NCI-H1436 treated with DMSO at 0.1 percent for 48 hours (cell line): ENCODE measurements at places on chromosomes 1 and 21.

DNA sequence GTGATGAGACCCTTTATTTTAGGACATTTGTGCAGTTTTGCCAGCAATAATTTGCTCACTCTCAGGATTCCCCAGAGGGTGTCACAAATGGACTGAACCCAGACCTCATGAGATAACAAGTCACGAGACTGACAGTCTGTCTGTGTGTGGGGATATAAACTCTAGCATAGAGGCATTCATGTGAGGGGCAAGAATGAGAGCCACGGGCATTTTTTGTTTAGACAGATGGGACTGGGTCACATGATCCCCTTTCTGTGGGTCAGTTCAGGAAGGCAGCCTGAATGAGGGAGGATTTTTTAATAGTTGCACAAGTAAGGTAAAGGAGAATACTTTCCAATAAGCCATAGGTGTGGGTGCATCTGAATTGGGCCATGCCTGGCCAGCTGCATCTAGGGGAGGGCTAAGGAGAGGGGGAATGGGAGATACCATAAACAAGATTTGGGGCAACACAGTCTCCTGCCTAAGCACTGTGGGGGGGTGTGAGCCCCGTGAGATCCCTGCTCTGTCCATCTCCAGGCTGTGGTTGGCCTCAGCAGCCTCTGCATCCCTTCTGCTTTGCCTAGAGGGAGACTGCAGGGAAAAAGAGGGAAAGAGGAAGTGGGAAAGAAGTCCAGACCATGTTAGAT lies 66.6 kb downstream of the NAV1 start:
- no peak for DNase-seq

GRCh38 chr1:226401355-226402303 lies 6.3 kb downstream of the PARP1 start:
- DNase-seq = no peak

DNA sequence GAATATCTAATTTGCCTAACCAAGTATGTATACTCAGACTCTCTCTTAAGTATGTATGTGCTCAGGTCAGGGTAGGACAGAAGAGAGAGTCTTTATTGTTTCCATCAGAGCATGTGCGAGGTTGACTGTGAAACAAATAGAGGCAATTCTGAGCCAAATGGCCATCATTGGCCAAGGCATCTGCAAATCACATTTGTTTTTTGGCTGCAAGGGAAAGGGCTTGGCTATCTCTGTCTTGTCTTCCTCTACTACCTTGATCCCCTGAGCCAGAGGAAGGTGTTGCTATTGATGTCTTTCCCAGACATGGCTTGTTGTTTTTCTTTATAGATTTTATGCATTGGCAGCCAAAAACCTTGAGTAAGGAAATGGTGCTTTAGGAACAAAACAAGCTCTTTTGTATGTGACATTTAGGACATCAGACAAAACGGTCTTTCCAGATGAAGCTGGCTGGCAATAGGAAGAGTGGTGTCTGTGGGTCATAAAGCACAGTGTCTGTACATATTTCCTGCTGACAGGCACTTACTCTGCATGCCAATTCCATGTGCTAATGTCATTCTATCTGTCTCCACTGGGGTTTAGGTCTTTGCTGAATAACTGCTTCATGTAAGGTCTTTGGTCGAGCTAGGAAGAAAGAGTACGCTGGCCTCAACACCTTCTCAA lies 163.3 kb downstream of the BRINP2 start:
- DNase-seq = no peak

DNA sequence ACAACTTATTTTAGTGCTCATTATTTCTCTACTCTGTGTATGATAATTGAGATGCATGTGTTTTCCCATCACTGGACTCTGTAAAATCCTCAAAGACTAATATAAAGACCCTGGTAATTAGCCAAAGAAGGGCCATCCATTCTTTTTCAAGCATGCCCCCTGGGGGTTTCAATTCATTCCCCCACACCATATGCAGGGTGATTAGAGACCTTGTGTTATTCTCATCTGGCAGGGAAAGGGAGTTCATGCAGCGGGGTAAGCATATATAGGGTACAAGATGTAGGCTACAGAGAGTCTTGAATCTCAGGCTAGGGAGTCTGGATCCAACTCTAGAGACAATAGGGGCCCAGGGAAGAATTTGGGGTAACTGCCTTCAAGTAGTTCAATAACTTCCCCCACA lies 166.5 kb downstream of the TNR start:
- no peak for DNase-seq

- DNase-seq = no peak
These were observed 28.7 kb upstream of the DYRK1A start for GRCh38 chr21:37337831-37338230.

DNA sequence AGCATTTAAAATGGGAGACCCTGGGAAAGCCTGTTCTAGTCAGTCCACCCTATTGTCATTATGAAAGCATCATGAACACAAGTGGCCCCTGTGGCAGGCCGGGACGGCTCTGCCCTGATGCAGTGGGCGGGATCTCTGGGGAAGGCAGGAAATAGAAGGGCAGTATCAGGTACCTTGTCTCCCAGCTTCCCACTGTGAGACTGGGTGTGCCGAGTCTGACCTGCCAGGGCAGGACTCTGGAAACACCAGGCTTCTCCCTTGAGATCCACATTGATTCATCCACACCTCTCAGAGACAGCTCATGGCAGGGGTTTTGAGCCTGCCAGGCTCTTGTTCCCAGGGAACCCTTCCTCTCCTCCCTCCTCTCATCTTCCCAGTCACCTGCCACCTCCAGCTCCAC lies 24.5 kb upstream of the GNPAT start:
- DNase-seq = no peak

- no peak for DNase-seq
These were observed at the start of gene PDE9A for GRCh38 chr21:42653231-42654061. TSS of gene PDE9A (plus strand) at chr21:42653621. CDS start at chr21:42653815, 194 bp downstream.
